ENCODE measurements at places on chromosomes 1 and 21. TPM values are rescaled to one million over a fixed set of nuclear protein-coding genes. Genes with fewer than 3 reads are reported as not detected.
A peak's percentile ranks its signal among the peaks of the same experiment; 100 is the strongest.

DNA sequence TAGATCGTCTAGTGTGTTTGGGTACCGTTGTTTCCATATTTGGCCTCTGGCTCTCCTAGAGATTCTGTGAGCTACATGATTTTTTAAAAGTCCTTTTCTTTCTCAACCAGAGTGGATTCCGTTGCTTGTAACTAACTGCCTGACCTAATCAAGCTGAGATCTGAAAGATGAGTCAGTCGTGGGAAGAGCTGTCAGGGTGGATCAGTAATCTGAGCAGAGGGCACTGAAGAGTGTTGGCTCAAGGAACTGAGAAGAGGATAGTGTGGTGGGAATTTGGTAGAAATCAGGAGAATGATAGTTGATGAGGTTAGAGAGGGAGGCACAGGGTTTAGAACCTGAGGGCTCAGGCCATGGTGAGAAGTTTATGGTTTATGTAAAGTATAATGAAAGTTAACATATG is 52.2 kb downstream of the TRAF5 start:
- DNase-seq: no peak

BMP8A gene
- 0.33 TPM for total RNA-seq

DNA sequence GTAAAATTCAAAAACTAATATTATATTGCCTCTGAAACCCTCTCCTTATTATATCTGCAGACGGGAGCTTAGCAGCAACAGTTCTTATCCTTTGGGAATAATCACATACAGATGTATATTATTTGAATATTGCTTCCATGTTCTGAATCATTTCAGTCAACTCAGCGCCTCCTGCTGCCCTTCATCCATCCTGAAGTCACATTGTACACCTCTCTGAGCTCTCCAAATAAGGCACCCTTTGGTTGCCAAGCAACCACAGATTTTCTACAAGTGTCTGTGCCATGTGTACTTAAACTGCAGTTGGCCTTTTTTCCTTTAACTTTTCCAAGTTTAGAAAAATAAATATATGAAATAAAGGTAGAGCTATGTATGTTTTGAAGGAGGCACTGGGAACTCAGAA is 384.3 kb downstream of the LRRIQ3 start:
- no peak for DNase-seq

FNDC5 gene
- 0.59 TPM for total RNA-seq

GRCh38 chr1:27556781-27557595 is 47.0 kb downstream of the AHDC1 start:
- DNase-seq: peak; percentile 96

All from breast epithelium (tissue), 4 donors.